ENCODE measurements at places on chromosomes 7 and 10.

GRCh38 chr7:130987092-130987491 lies 253.1 kb upstream of the KLF14 start:
- no peak for DNase-seq

- no peak for DNase-seq
Observed at GRCh38 chr7:137390076-137390475, 46.5 kb upstream of the PTN start.

GRCh38 chr7:29990931-29991330 lies 1.3 kb upstream of the SCRN1 start:
- DNase-seq: no peak

DNA sequence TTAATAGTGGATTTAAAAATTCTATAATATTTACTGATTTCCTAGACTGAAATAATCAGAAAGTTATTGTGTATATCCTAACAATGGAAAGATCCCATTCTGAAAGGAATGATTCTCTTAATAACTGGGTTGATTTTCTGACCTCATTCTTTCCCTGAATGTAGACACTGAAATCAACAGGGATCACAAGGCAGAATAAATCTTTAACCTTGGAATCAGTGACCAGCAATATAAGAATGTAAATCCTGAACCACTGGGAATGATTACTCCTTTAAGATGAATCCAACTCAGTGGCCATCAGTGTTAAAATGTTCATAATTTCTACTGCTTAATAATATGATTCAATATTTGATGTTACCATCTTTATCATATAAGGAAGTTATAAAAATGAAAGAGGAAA lies 47.6 kb downstream of the ANKRD26 start:
- no peak for DNase-seq

- DNase-seq: no peak
Observed at GRCh38 chr7:142443216-142444010, 185.6 kb upstream of the PRSS58 start.

DNA sequence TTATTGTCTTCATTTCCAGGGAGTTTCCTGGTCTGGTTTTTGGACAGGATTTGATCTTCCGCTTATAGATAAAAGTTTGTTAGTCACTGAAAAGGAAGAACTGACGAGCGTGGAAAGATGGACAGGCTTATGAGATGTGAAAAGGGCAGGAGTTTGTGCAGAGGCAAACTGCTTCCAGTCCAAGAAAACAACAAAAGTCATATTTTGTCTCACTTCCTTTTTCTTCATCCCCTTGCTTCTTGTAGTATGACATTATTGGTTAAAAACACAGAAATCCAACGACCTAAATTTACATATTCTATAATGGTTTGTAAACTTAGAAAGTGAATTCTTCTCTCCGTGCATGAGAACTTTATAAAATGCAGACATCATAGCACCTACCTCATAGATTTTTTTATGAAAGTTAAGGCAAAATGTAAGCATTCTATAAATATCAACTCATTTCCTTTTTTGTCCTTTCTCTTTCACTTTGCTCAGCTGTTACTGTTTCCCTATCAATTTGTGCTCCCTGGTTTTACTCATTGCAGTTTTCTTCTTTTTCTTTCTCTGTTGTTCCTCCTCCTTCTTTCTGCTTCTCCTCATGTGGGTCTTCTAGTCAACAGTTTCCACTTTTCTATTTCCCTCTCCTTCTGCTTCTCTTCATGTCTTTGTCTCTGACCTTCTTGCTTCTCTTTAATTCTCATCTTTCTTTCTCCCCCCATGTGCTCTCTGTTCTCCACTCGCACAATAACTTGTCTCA lies 370.2 kb downstream of the ARL4A start:
- DNase-seq: no peak

- peak; percentile 94 for DNase-seq
Observed at GRCh38 chr7:32427769-32428291, 62.4 kb downstream of the LSM5 start.

- no peak for DNase-seq
Observed at GRCh38 chr10:8325024-8325980, 270.8 kb downstream of the GATA3 start.

- no peak for DNase-seq
Observed at GRCh38 chr7:70681469-70682350, 450.2 kb upstream of the GALNT17 start.

DNA sequence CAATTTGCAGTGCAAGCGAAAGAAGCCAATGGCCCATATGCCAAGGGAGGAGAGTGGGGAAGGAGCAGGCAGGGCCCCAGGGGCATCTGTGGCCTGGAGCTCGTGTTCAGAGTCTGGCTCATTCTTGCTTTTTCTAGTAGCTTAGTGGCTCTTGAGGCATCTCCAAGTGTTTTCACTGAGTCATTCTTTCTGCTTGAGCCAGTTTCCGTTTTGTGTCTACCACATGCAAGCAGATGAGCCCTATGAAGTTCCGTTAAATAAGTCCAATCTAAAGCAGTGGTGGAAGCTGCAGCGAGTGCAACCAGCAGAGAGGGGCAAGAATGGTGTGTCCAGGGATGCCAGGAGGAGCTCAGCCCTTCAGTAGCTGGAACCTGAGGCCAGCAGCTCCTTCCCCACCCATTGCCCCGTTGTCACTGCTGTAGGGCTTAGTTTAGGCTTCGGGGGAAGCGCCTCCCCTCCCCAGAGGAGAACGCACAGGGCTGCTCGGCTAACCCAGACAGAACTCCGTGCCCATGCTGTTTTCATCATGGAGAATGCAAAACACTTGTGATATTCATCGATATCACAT lies 57.4 kb upstream of the EBF3 start:
- peak; percentile 27 for DNase-seq

DNA sequence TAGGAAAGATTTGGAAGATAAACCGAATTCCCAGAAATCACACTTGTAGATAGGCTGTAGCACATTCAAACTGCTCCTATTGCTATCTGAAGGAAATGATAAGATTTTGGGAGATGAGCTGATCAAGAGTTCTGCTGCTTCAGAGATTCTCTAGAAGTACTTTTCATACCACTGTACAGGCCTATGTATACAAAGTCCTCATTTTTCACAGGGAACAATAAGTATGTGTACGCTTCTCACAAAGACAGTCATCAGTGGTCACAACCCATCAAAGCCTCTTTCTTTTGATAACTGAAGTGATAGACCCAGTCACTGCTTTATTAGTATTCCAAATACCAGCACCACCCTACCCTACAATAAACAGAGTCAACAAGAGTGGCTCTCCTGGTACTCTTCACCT lies 15.6 kb upstream of the SEPTIN7 start:
- DNase-seq: no peak

DNA sequence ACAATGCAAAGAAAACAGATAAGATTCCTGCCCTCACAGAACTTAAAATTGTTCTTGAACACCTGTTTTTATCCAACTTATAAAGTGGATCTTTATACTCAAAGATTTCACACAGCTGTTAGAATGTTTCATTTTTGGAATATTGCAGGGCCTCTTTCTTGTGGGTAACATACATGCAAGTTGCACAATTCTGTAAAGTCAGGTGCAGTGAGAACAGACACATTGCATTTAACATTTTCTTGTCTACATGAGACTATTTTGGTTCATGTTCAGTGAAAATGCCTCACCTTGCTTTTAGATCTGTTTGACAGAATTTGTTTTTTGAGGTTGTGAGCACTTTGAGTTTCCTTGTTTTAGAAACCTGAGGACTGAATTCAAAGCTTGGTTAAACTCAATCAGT lies 707.8 kb downstream of the SUGCT start:
- no peak for DNase-seq

DNA sequence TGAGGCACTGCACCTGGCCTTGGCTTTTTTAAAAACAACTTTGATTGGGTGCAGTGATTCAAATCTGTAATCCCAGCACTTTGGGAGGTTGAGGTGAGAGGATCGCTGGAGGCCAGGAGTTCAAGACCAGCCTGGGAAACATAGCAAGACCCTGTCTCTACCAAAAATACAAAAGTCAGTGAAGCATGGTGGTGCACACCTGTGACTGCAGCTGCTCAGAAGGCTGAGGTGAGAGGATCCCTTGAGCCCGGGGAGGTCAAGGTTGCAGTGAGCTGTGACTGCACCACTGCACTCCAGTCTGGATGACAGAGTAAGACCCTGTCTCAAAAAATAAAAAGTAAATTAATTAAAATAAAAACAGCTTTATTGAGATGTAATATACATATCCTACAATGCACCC lies 84.9 kb downstream of the NPTX2 start:
- no peak for DNase-seq

DNA sequence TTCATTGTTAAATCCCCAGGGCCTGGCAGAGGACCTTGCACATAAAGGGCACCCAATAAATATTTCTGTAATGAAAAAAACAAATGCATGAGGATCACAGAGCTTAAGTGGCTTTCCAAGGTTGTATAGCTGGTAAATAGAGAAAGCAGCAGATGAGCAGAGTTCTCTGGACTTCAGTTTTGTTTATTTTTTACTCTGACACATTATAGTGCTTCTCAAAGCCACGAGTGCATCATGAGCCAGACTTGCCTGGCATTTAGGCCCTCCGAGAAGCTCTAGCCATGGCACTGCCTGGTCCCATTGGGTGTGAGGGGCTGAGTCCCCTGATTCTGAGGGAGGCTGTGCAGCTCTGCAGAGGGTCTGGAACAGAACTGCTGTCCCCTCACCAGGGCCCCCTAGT lies 87.2 kb upstream of the ZNF32 start:
- DNase-seq: no peak

DNA sequence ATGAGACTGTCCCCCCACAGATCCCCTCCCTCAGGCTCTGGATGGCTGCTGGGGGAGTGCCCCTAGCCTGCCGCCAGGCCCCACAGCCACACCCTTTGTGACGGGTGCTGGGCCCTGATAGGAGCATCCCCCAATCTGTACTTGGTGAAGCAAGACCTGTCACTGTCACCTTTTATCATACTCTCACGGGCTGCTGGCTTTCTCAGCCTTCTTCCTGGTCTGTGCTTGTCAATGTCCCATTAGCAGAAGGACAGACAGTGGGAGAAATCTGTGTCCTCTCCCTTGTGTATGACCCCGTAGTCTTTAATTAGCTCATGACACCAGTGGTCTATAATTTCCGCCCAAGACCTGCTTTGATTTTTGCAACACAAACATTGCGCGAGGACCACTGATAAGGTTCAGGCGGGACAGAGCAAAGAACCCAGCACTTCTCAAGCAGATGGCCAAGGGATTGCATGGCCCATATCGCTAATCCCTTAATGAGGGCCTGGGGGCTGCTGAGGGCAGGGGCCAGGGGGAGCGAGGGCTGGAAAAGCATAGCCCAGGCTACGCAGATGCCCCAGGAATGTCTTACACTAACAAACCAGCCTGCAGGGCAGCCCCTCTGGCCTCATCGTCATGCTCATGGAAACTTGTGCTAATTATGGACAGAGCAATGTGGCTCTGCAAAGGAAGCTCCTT lies 127.8 kb downstream of the PTPN20 start:
- peak; percentile 59 for DNase-seq

GRCh38 chr10:64033711-64034110 lies 512.5 kb downstream of the REEP3 start:
- DNase-seq: no peak

- DNase-seq: no peak
Observed at GRCh38 chr7:101598422-101598985, 30.6 kb downstream of the MYL10 start.

DNA sequence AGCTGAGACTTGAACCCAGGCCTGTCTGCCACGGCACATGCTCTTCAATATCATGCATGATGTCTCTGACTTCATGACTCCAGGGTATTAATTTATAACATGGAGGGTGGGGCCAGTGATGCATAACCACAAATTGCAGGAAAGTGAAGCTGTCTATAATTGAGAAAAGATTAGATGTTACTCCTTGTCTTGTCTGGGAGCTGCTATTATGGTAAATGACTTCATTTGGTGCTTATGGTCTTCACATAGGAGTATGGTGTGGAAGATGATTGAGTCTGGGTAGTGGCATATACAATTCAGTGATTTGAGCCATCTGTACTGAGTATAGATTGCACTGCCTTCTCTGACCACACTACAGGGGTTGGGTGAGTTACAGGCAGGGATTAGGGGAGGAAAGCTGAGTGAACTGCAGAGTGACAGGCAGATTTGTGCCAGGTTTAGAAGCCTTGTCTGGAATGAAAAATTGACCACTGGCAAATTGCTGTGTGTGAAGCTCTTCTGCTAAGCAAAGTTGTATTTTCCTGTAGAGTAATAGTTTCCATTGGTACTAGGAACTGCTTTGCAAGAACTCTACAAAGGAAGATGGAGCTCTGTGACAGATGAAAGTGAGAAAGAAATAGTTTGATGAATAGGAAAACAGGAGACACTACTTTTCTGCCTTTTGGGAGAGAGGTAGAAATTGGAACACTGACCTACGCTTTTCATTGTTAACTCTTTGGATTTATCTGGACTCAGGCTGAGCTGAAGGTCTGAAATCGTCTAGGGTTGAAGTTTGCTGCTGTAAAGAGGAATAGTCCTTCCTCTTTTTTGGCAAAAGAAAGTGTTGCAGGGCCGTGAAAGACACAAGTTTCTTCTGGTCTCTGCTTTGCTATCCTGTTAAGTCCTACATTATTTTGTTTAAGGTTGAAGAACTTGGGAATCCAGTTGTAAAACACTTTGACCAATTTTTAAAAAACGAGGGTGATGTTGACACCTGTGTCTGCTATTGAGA lies 2.7 kb downstream of the SND1 start:
- no peak for DNase-seq

DNA sequence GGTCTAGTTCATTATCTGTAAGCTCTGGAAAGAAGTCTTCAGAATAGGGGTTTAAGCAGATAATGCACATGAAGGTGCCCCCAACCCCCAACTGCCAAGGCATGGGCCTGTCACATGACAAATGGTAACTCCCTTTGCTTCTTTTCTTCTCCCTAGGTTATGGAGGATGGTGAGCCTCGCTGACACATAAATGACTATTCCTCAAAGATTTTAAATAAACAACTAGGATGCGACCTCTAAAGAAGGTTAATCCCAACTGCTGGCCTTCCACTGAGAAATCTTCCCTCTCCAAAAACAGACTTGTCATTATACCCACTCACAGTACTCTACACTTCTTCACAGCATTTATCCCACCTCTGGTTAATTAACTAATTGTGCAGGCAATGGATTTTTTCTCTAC lies 75.7 kb upstream of the FAM133B start:
- DNase-seq: no peak

DNA sequence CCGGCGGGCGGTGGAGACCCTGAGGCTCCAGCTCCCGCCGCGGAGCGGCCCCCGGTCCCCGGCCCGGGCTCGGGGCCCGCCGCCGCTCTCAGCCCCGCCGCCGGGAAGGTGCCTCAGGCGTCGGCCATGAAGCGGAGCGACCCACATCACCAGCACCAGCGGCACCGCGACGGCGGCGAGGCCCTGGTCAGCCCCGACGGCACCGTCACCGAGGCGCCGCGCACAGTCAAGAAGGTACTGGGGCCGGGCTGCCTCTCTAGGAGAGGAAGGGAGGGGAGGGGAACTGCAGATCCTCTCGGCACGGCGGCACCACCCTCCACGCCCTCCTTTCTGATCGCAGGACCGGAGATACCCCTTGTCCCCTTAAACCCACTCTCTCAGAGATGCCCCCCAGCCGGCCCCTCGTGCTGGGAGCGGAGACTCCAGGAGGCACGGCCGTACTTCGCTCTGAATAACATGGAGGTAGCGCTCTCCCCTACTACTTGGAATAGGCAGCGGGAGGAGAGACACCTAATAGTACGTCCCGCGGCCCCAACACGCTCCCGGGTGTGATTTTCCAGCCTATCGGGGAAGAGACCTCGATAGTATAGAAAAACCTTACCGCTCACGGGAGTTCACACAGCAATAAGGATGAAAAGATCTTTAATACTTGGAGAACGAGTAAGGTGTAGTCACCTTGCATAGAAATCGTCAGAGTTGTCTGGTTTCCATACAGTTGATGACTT lies 538 bp downstream of the AHCYL2 start:
- peak; percentile 82 for DNase-seq

Measured in ecto neural progenitor cell (in vitro differentiated cells).